ENCODE measurements at places on chromosomes 13 and 19.

GRCh38 chr13:30923418-30923817 lies 9.0 kb upstream of the TEX26 start:
- DNase-seq = no peak

- DNase-seq = no peak
Measured at GRCh38 chr19:39843919-39844793, 2.0 kb downstream of the FBL start.

- no peak for DNase-seq
Measured at GRCh38 chr13:106796280-106797047, 228.5 kb upstream of the ARGLU1 start.

DNA sequence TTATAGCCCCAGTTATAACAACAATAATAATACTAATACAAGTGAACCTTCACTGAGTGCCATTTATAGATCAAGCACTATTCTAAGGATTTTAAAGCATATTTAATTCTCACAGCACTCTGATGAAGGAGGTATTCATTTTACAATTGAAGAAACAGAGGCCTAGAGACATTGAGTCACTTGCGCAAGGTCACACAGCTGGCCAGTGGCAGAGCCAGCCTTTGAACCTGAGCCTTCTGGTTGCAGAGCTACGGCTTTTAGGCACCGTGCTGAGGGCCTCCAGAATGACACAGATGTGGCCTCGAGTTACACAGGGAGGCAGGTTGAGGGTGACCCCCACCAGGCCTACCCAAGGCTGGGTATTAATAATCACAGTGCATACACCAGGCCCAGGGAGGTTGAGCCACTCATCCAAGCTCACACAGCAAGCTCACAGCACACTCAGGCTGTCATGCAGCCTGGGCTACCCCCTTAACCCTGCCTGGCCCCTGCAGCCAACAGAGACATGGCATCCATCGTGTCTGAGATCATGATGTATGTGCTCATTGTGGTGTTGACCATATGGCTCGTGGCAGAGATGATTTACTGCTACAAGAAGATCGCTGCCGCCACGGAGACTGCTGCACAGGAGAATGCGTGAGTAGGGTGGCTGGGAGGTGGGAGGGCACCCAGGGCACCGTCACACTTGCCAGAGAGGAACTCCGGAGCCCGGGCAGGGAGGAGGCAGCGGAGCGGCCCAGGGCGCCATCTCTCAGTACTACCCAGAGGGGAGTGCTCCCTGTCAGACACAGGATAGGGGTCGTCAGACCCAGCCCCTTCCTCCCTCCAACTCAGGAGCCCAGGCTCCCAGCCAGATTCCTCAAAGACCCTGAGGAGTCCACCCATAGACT lies 2.7 kb upstream of the HPN start:
- peak; percentile 45 for DNase-seq

DNA sequence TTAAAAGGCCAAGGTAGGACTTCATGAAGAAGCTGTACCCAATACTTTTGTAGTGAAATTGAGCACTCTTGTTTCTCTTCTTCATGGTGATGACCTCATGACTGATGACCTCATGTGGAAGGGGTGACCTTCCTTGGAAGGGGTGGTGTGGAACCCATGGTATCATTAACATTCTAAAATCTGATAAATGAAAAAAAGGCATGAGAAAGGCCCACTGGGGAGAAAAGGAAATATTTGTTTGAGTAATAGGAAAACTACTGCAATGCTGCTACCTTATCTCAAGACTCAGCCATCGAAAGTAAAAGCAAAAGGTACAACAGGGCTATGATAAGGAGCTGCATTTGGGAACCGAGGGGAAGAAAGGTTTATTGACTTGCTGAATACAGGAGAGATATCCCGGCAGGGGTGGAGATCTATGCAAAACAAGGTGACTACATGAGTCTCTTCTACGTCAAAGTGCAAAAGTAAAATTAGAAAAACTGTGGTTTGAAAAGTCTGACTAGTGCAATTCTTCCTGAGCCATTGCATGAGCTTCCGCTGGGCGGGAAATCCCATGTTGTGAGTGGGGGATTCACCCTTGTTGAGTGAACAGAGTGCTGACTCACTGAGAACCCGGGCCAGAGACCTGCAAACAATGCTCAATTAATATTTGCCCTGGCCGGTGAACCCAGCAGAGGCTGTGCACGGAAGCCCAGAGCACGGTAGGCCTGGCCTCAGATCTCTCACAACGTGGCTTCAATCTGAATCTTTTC lies 138.9 kb upstream of the RFC3 start:
- DNase-seq = no peak

DNA sequence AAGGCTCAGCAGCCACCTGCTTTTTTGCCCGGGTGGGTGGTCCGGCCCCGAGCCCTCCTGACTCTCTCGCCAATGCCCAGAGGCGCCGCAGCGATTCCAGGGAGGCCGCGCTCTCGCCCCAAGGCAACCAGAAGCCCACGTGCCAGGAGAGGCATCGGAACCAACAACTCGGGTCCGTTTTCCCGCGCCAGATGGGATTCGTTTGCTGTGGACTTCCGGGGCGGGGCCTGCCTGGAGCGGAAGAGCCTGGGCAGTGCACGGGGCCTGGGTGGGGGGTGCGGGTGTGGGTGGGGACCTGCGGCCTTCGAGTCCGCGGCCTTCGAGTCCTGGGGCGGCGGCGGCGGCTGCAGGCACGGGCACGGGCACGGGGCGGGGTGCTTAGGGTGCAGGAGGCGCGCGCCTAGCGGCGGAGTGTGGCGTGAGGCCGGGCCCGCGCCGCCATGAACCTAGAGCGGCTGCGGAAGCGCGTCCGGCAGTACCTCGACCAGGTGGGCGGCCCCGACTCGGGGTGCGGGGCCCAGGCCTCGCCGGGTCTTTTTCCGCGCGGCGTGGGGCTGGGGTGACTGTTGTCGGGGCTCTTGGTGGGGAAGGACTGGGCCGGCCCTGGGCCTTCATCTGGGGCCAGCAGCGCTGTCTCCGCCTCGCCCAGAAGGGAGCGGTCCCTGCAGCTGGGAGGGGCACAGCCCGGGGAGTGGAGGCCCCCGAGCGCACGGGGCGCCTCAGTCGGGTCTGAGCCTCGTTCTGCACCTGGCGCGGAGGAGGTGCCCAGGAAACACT lies at the start of gene CDC16:
Gene CDC16, plus strand, starts transcription at position 253 of the 777 bp plus-strand sequence. Its CDS starts 188 bp downstream, at position 441.
- DNase-seq = peak; percentile 78

DNA sequence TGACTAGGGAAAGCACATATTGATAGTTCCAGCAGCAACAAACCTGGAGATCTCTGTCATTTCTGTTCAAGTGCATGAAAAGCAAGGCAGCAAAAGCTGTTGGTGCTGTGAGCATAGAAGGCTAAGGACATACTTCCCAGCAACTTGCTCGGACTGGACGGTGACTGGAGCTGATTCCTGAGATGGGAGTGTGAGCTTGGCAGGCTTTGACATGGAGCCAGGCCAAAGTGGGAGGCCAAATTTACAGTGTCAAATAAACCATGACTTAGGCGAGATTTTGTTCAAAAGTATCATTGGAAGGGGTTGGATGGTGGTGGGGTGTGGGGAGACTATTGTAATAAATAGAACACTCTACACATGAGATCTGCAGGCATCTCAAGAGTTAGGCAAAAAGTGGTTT lies 5.9 kb upstream of the ARGLU1 start:
- DNase-seq = no peak

DNA sequence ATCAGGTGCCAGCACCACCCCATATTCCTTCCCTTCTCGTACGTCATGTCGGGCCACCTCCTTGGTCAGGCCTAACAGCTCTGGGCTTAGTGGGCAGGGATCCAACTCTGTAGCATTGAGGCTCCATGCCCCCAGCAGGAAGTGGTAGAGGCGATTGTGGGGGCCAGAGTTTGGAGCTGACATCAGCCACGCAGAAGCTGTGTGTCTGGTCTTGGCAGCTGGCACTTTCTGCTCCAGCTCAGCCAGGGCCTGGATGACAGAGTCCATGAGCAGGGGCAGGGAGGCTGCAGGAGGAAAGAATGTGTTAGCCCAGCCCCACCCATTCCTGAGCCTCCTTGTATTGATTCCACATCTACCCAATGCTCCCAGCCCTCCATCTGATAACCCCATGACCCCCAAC lies 3.0 kb downstream of the PGLYRP2 start:
- no peak for DNase-seq

DNA sequence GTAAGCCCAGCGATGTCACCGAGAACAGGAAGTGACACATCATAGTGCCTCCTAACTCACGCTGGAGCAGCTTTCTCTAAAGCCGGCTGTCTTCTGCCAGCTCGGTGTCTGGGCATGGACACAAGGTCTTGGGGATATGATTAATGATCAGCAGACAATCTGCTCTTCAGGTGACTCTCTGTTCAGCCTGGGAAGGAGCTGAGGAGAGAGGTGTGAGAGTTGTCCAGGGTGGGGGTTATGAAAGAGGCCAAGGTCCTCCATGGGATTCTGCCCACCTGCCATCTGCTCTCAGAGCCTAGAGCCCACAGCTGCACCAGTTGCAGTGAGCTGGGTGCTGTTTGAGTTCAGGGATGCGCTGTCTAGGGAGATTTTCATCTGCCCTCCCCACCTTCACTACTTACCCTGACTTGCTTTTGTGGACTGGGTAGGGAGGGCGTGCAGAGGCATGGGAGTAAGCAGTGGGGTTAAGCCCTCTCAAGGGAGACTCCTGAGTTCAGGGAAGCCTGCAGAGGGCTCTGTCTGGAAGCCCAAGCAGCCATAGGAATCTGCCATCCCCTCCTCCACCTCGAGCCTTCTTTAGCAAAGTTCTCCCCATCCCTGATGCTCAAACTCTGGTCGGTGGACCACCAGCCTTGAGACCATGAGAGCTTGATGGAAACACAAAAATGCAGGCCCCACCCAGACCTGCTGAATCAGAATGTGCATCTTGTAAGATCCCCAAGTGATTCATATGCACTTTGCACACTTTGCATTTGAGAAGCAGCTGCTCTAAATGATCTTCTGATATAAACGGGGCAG lies 539.7 kb downstream of the RFC3 start:
- DNase-seq = no peak

DNA sequence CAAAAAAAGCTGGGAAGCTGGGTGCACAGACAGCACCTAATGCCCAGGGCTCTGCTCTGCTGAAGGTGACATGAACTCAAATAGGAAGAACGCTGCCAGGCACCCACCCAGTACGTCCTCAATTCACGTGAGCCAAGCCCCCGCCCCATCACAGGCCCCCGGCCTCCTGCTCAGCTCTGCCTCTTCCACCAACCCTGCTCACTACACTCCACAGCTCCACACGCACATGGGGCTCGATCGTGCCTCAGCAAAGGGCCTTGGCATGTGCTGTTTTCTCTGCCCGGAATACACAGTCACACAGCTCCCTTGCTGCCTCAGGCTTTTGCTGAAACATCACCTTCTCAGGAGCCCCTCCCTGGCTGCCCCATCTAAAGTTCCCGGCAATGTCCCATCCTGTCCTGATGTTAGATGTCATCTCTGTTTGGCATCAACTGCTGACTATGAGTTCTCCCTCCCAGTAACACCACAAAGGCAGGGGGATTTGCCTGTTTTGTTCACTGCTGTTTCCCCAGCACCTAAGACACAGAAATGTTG lies 2.3 kb downstream of the ATP13A1 start:
- no peak for DNase-seq

DNA sequence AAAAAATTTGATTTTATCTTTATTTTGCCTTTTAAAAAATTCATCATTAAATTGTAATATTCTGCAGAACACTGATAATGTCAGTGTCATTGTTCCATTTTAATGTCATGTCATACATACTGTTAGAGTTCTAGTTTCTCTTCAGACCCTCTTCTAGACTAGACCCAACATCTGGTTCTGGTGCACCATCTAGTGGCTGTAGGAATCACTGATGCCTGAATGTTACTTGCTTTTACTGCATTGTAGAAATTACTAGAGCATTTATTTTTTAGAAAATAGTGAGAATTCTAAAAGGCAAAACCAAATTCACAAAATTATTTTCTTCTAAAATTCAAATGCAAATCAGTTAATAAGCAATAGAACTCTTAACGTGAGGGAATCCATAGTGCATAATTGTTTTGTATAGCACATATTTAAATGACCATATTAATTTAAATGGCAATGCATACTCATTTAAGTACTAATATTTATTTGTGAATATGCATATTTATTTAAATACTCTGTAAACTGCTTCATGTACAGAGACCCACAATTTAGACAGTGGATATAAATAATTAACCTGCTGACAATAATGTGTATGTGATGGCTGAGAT lies 425.7 kb downstream of the KLF12 start:
- peak; percentile 39 for DNase-seq

GRCh38 chr13:98280176-98280510 lies 103.1 kb upstream of the RNF113B start:
- DNase-seq = no peak

- DNase-seq = no peak
Measured at GRCh38 chr19:53844849-53845246, 20.7 kb upstream of the NLRP12 start.

- DNase-seq = no peak
Measured at GRCh38 chr19:34574704-34575103, 93.1 kb downstream of the WTIP start.

DNA sequence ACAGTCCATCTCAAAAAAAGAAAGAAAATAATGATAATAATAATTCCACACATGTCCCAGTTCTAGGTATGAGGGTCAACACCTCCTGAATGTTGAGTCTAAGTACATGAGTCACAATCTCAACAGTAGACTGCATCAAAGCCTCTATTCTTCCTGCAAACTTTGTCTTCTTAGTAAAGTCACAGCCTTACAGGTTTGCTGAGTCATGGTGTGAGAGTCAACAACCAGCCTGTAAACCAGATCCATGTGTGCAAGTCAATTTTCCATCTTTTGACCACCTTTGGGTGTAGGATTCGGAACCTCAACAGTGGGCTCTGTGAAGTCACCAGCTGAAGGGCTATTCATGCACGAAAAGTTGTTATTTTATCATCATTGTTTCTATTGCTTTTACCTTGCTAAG lies 25.7 kb upstream of the ZNF729 start:
- DNase-seq = no peak

DNA sequence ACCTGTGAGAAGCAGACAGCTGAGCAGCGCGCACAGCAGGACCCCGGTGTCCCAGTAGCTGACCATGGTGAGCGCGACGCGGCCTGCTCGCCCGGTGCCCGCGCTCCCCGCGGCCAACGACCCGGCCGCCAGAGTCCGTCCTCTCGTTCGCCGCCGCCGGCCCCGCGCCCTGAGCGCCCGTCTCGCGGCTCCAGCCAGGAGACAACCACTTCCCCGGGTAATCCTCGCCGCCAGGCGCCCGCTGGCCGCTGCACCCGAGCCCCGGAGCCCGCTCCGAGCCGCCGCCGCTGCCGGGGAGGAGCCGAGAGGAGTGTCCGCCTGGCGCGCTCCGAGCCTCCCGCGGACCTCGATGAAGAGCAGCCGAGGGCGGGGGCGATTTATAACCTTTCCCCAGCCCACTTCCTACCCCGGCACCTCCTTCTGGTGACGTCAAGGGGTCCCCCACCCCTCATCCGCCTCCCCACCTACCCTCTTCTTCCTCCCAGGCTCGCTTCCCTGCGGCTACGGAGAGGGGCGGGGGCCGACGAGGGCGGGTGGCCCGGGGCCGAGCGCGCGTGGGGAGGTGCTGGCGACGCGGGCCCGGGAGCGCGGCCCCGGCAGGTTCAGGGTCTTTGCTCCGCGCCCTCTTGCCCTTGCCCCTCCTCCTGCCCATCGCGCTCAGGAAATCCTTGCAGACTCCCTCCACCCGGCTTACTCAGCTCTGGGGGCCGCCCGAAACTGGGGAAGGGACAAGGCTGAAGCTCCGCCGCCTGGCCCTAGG lies at the start of gene FLT1:
Gene FLT1, minus strand, starts transcription at position 351 of the 760 bp plus-strand sequence. Its CDS starts 285 bp downstream, at position 66.
- DNase-seq = no peak

- DNase-seq = no peak
Measured at GRCh38 chr19:35629332-35629633, 447 bp downstream of the RBM42 start.
